ENCODE measurements at places on chromosomes 6 and 20.
A peak's percentile ranks its signal among the peaks of the same experiment; 100 is the strongest.

- DNase-seq, result no peak
Observed at GRCh38 chr6:156978948-156979347, 201.8 kb downstream of the ARID1B start.

DNA sequence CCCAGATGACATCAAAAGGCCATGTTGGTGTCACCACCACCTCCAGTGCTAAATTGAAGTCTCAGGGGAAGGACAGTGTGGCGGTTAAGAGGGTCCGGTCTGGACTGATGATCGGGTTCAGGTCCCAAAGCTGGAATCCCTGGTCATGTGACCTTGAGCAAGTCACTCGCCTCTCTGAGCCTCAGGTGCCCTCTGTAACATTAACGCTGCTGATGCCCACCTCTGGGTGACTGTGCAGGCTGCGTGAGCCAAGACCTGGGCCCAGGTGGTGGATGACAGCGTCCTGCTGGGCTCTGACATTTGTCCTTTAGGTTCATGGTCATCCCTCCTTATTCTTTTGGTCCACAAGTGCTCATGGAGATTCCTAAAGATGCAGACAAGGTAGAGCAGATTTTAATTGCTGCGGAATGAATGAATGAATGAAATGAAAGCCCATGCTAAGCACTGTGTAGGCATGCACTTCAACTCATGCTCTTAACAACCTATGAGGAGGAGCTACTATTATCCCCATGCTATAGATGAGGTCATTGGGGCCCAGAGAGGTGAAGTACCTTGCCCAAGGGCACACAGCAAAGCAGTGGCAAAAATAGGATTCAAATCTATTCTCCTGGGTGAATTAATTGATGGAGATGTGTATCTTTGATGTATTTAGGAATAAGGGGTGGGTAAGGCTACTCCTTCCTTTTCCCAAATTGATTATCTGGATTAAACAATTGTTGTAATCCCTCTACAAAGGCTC, 649 bp upstream of the BPIFB1 start:
- no peak for DNase-seq

- DNase-seq, result no peak
Observed at GRCh38 chr6:128518434-128519131, 1.8 kb downstream of the PTPRK start.

DNA sequence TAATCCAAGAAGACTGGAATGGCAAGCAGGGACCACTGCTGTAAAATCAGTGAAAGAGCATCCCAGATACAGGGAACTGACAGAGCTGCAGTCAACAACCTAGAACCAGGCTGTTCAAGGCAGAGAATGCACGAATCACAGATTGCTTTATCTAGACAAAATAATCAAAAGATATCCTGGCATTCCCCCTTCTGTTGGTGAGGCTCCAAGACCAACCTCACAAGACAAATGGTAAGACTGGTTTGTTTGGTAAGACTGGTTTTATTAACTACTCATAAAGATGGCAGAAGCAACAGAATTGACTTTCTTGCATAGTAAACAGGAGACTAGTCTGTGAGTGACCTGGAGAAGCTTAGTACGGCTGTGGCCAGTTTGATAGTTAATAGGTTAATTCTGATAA, 88.8 kb upstream of the AHI1 start:
- no peak for DNase-seq

DNA sequence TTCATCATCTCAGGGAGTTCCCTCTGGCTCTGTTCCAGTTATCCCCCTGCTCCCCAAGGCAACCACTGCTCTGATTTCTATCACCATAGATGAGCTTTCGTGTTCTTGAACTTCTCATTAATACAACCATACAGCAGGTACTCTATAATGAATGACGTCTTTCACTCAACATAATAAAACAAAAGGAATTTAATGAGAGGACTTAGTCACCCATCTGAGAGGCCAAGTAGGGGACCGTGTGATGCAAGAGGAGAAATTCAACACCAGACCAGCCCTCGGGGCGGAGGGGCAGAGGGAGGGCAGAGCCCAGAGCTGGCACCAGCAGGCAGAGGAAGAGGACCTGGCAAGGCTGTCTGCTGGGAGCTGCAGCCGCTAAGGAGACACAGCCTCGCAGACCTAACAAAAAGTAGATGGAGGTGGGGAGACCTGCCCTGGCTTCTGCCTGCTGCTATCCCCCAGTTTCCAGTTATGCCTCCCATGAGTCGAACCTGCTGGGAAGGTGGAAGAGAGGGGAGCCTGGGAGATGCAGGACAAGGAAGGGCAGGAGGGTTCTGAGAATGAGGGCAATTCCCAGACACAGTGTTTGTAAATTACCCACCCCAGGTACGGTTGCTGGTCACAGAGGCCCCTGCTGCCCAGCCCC, 13.8 kb downstream of the CCN5 start:
- DNase-seq, result no peak

DNA sequence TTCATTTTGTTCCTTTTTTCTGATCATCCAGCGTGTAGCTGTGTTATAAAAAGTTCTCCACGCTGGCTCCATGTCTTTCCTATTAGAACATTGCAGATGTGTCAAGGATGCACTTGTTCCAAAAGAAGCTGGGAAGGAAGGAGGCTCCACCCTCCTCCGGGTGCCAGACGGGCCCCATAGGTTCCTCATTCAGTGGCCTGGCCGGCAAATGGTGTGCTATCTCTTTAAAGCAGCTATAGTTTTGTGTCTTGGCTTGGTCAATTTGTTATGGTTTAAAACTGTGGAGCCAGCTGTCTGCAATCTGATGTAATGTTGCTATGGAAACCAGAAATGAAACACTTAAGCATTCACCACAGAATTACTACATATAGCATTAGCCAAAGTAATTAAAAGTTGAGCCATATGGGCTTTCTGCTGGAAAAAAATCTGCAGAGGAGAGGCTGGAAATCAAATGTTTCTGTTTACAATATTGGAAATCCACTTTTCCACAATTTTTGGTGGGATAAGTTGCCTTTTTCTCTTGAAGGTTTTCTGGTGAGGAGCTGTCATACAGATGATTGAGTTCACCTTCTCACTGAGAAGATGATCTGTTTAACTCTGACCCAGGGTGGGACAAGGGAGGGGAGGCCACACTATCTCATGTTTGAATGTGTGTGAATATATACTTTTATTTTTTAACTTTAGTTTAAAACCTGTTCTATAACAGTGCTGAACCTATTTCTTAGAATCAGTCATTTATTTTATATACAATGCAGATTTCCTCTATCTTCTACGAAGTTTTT, 167.4 kb downstream of the SASH1 start:
- DNase-seq, result no peak

DNA sequence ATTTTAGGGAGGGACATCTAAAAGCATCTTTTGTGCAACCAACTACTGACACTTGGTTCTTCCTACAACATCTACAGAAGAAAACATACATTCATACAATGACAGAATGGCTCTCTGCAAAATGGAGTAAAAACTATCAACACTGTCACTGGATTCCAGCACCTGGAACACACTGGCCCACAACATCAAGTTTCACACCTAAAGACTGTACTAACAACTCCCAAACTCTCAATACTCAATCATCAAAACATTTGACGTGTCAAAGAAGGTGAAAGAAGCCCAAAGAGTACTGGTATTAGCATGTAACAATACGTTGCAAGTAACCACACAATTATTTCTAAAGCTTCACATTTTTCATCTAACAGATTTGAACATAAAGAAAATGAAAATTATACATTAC, 2.1 kb downstream of the CPNE1 start:
- DNase-seq, result no peak

DNA sequence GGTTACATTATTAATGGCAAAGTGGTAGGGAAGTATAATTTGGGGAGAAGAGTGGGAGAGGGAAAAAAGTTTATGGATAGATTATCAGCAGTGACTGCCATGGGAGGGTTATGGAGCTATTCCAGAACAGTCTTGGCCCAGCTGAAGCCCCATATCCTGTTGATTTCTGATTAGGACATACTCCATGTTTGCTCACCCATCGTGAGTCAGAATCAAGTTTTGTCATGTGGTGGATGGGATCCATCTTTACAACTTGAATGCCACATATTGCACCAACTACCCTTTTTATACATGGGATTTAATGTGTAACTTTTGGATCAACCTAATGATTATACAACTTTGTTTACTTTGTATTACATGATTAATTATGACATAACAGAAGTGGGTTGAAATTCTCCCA, 217.0 kb downstream of the HAO1 start:
- no peak for DNase-seq

DNA sequence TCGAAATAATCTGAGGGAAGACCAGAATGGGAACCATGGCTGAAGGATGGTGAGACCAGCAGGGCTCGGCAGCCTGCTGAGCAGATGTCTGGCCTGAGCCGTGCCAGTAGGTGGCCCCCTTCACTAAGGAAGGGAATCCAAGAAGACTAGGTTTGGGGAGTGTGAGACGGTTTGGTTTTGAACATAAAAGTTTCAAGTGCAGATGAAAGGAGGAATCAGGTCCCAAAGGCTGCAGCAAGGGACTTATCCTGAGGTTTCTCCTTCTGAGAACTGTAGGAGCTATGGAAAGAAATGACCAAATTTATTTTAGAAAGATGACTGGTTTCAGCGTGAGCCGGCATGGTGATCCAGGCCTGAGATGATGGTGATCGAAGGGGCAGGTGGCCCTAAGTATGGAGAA, 4.6 kb upstream of the OSER1 start:
- DNase-seq, result peak; percentile 95

- no peak for DNase-seq
Observed at GRCh38 chr6:98039904-98040607, 757.0 kb upstream of the MMS22L start.

DNA sequence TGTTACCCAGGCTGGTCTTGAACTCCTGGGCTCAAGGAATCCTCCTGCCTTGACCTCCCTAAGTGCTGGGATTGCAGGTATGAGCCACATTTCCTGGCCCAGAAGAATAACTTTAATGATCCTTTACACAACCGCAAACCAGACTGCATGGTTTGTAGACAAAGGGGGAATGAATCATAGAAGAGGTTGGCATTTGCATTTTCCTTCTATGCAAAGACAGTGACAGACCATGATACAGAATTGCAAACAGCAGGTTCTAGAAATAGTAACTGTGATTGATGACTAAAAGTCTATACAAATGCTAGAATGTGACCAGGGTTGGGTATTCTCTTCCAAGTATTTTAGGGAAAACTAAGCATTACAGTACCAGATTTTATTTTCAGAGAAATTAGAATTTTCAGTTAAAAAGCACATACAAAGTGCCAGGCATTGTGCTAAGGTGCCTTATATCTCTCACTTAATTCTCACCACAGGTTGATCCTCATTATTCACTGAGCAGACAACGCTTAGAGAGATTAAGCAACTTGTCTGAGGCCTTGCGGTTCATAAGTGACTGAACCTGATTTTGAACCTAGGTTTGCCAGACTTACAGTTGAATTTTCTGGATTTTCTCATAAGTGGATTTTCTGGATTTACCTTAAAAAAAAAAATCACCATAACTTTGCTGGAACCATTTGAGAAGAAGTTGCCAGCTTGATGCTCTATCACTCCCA, 146.6 kb downstream of the ZFAND3 start:
- no peak for DNase-seq

GRCh38 chr6:16684896-16685554, 76.2 kb downstream of the ATXN1 start:
- DNase-seq, result no peak

DNA sequence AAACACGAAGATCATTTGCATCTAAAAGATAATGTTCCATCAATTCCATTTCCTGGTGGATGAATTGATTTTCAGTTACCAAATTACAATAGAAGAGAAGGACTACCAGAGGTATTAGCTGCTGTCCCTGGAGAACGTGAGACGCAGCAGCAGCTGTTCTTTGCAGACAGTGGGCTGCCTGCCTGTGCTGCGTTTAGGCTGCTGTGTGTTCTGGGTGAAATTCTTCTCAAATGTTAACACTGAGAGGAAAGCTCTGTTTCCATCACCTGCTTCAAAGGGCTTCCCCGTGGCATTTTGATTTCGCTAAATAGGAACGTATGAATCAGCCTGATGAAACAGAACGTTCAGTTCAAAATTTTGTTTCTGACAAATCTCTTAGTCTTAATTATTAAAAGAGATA, 362.2 kb downstream of the C6orf118 start:
- DNase-seq, result no peak

GRCh38 chr6:28142446-28142845, 763 bp downstream of the ZKSCAN8 start:
- no peak for DNase-seq
